ENCODE measurements at places on chromosomes 6 and 20.

DNA sequence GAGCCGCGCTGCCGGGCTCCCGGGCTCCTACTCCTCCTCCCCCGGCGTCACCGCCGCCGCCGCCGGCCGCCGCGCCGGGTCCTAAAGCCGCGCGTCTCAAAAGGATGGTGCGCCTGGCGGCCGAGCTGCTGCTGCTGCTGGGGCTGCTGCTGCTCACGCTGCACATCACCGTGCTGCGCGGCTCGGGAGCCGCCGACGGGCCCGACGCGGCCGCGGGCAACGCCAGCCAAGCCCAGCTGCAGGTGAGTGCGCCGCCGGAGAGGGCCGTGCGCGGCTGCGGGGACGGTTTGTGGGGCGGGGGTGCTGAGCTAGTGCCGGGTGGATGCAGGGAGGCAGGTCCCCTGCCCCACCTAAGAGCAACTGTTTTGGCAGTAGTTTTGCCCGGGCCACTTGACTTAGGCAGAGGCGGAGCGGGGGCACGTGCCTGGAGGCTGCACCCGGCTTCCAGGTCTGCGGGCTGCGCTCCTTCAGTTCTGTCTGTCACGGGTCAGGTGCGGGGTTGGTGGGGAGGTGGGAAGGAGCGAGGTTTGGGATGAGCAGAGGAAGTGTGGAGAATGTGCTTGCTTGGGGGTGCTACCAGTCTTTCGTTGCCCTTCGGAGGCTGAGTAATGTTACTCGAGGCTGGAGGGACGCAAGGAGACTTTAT, 722 bp downstream of the ISM1 start:
- no peak for DNase-seq

- DNase-seq: no peak
Observed at GRCh38 chr6:110341067-110341466, 17.1 kb downstream of the METTL24 start.

DNA sequence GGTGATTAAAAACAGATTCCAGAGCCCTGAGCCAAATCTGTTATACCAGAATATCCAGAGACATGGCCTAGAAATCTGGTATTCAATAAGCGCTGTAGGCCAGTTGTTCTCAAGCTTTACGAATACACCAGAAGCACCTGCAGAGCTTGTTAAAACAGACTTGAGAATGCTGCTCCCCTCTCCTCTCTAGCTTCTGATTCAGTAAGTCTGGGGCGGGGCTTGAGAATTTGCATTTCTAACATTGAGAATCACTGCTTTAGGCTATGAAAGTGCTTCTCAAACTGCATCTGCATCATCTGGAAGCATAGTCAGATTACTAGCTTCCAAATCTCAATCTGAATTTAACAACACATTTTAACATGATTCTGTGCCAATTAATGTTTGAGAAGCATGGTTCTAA, 20.5 kb upstream of the MAN1A1 start:
- no peak for DNase-seq

GRCh38 chr6:138161338-138162110, at the start of gene ARFGEF3:
Gene ARFGEF3, plus strand, starts transcription at chr6:138161939. Its CDS starts 148 bp downstream, at chr6:138162087.
- DNase-seq: no peak

DNA sequence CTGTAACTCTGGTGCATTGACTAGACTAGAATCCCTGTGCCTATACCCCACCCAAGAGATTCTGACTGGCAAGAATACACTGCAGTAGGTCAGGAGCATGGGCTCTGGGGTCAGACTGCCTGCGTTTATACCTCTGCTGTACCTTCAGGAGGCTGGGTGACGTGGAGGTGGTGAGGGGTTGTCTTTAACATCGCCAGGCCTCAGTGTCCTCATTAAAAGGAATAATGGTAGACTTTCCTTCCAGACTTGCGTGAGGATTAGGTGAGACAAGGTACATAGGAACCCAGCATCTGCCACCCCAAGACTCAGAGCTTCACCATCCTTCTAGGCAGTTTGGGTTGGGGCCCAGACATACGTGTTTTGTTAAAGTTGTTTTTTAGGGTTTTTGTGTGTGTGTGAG, 44.3 kb downstream of the TM9SF4 start:
- DNase-seq: no peak

- no peak for DNase-seq
Observed at GRCh38 chr6:34169897-34170296, 24.0 kb upstream of the GRM4 start.

DNA sequence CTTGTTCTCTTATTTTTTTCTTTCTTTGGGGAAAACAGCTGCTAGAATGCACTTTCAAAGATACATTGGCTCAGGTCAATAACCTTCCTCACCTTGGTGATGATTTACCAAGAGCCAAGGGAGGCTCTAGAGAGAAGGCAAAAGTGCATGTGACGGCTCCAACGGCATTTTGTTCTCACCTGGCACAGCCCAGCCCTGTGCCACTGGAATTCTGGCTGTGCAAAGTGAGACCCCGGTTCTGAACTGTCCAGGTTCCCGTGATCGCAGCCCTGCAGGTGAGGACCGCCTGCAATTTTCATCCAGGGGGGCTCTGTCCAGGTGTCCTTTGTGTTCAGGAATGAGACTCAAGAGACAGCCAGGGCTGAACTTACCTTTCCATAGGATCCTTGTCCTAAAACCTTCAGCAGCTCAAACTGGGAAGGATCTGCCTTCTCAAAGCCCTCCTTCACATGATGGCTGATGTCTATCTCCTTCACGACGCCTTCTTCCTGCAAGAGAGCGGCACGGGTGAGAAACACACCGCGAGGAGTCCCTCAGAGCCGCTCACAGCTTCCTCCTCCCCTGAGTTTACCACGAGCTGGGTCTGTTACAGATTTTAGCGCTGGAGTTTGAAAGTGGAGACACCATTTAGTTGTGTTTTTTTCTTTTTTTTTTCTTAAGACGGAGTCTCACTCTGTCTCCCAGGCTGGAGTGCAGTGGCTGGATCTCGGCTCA, 48.0 kb downstream of the RAMACL start:
- DNase-seq: no peak

DNA sequence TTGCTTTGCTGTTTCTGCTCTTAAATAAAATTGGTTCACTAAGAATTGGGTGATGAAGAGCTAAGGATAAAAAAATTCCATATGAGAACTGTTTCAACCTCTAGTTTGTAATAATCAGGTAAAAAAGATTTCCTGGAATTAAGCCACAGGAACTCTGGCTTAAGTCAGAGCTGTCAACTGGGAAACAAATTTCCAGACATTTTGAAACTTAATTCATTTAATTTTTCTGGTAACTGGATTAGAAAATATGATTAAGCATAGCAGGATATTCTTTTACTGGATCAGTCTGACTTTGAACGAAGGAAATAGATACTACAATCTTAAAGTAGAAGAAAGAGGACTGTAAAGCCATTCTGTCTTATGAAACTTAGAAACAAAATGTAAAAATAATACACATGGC, 1.3 kb upstream of the VIP start:
- no peak for DNase-seq

- no peak for DNase-seq
Observed at GRCh38 chr6:85130743-85131142, 319.1 kb upstream of the NT5E start.

DNA sequence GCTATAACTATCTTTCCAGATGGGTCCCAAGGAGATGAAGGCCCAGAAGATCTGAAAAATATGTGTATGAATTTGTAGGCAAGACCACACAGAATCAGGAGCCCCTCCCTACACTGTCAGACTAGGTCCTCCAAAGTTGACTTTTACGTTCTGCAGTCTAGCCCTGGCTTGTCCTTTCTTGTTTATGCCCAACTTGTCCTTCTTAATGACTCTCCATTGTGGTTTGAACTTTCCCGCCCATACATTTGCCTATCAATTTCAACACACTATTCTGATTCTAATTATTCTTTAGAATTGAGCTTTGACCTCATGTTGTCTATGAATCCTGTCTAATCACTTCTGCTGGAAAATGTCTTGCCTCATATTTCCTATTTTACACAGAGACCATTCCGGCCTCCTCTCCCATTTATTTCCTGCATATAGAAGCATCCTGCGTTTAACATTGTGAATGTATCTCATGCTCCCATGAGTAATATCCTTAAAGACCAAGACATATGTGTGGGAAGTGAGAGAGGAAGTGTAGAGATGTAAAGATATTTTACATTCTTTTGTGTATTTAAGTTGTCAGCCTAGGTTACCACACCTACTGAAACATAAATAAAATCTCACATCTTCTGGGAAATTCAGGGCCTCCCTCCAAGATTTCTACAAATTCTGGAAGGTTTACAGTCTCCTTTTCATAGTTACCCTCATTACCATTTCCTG, 348.3 kb downstream of the BCKDHB start:
- peak; percentile 75 for DNase-seq

GRCh38 chr20:49812507-49813304, at the start of gene SLC9A8:
Gene SLC9A8, plus strand, starts transcription at chr20:49812828. Its CDS starts 95 bp downstream, at chr20:49812923.
- peak; percentile 45 for DNase-seq

DNA sequence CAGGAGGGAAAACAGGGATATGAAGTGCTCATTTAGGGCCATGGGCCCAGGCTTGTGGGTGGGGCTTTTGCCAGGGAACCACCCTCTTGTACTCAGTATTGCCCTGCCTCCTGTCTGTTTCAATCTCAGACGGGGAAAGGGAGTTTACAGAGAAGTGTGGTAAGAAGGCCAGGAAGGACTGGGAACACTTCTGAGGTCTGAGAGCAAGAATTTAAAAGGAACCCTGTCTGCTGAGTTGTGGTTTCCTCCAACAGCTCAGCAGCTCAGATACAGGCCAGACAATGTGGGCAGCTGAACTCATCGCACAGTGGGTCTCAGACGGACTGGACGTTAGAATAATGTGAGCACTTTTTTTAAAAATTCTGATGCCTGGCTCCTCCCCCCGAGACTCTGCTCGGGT, 354.1 kb upstream of the ARID1B start:
- no peak for DNase-seq

- no peak for DNase-seq
Observed at GRCh38 chr6:32212076-32212760, 11.6 kb downstream of the NOTCH4 start.

DNA sequence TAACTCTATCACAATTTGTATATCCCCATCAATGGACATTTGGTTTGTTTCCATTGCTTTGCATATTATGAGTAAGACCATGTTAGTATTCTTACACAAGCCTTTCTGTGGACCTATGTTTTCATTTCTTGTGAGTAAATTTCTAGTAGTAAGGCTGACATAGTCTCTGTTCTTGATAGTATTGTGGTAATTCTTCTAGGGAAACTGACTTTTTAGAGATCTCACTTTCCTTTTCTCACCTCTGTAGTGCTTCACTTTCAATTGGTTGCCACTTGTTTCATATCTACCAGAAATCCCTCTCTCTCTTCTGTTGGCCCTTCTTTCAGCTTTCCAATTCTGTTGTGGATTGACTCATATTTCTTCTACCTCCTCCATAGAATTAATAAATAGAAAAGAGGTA, 8.5 kb downstream of the ISM1 start:
- no peak for DNase-seq

DNA sequence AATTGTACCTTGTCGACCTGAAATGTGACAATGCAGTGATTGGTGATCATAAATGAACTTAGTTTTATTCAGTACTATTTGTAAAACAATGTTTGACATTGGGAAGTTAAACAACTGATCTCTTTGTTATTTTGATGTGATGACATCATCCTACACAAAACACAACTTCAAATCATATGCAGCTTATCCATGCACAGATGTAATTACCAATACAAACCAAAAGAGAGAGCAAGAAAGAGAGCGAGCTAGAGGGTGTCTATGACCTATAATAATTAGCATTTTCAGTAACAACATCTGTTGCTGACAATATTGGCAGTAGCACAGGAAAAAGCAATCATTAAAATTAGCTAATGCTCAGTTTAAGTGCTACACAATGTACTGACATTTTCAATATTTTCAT, 320.9 kb downstream of the UTRN start:
- DNase-seq: no peak

- no peak for DNase-seq
Observed at GRCh38 chr6:37994223-37994622, 174.7 kb downstream of the ZFAND3 start.

DNA sequence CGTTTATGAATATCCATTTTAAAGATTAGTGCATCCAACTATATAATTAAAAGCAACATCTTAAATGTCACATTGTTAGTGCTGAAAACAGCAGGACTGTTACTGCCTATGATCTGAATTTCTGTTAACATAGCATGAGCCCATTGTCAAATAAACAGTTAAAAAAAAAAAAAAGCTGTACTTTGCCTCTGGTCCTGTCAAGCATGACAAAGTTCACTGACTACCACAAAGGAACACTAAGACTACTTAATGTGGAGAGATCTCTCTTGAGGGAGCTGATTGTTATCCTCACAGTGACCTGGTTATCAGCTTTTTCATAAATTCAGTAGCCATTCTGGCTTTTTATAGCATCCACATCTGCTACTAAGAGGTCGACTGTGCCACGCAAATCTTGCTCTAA, 228.1 kb downstream of the TMEM200A start:
- no peak for DNase-seq

DNA sequence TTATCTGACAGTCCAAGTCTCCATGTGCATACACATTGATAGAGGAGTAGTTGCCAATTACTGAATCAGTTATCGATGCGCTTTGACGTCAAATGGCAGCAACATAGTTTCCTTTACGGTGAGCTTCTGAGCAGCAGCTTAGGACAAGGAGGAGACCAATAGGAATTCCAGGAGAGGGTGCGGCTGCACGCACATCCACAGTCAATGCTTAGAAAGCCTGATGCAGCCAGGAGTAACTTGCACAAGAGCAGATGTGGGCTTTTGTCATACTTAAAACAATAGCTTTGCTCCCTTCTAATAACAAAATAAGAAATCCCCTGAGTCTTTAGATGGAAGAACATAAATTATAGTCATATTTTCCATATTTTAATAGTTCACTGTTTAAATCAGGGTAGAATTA, 442.1 kb downstream of the BCKDHB start:
- DNase-seq: peak; percentile 77

- no peak for DNase-seq
Observed at GRCh38 chr6:13351271-13351670, 22.9 kb upstream of the TBC1D7 start.

DNA sequence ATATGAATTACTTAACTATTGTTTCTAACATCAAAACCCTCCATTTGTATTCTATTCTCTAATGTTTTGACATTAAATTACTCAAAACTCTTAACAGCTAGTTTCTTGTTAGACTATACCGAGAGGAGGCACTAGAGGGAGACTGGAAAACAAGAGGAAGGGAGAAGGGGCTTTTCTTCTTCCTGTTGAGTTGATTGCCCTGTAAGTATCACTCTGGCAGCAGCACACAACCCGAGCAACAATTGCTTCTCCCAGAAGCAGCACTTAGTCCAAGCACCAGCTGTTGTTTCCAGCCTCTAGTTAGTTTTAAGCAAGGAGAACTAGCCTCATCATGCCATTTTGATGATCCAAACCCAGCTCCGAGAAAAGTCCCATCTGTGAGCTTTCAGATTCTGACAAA, 603.8 kb downstream of the PRKN start:
- no peak for DNase-seq

DNA sequence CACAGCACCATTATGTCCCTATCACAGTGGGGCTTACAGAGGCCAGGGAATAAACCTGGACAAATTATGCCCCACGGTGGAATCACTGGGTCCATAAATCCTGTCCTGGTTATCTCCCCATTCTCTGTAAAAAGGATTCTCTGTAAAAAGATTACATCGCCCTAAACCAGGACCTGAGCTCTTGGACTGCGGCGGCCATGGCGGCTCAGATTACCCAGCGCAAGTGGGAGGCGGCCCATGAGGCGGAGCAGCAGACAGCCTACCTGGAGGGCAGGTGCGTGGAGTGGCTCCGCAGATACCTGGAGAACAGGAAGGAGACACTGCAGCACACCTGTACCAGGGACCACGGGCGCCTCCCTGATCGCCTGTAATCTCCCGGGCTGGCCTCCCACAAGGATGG, 8.4 kb upstream of the HLA-A start:
- DNase-seq: no peak

- no peak for DNase-seq
Observed at GRCh38 chr6:3284436-3284876, 25.7 kb downstream of the PSMG4 start.

Measured in skeletal muscle cell (primary cell).